Stimulated activated CD4-positive, alpha-beta T cell treated with anti-CD3 and anti-CD28 coated beads, Interleukin-4, amount 100 ng/mL, for 24 hours (primary cell): ENCODE measurements at places on chromosomes 3 and 15.

DNA sequence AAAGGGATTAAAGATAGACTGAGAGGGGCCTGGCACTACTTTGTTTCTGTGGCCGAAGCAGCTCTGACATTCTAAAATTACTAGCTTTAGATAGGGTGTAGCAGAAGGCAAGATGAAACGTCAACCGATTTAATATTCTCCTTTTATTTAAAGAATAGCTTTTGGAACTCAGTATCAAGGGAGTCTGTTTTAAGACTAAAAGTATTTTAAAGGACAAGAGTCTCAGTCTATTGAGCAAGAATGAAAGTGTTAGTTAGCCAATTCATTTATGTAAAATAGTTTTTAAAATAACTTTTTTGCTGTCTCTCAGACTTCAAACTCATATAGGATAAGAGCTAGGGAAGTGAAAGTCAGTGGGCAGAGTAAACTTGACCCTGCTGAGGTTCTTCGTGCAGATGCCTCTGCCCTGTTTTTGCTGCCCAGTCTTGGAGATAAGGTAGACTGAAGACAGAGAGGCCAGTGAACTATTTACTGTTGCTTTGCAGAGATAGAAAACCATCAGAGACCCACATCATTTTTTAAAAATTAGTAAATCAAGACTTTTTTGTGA, 1090.9 kb downstream of the ROBO2 start:
- DNase-seq: no peak

- peak; percentile 57 for DNase-seq
These were observed 162.5 kb upstream of the CHRNA7 start for GRCh38 chr15:31867536-31868442.

DNA sequence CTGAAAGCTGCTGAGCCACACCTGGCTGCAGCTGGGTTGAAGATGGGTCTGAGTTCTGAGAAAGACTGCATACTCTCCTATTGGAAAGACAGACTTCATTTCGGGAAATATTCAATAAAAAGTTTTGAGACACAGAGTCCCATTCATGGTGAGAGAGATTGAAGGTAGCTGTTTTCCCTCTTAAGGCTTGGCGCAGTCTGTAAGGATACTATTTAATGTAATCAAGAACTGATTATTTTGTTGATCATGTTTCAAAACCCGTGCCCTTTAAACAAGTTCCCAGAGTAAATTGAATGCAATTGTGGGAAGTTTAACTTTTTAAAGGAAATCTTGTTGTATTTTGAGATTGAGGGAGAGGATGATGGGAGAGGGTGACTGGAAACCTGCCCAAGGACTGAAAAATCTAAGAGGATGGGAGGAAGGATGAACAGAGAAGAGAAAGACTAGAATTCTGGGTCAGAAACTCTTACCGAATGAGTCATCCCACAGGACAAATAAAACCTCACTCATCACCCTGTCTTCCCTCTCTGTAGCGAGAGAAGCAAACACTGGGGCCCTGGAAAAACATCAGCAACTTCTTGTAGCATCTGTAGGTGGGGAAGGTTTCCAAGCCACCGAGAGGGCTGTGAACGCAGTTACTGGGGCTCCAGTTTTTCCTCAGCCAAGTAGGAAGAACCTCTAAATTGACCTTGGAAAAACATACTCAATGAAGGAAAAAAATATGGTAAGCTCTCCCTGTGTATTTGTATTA, 193.2 kb upstream of the TPRG1 start:
- no peak for DNase-seq

DNA sequence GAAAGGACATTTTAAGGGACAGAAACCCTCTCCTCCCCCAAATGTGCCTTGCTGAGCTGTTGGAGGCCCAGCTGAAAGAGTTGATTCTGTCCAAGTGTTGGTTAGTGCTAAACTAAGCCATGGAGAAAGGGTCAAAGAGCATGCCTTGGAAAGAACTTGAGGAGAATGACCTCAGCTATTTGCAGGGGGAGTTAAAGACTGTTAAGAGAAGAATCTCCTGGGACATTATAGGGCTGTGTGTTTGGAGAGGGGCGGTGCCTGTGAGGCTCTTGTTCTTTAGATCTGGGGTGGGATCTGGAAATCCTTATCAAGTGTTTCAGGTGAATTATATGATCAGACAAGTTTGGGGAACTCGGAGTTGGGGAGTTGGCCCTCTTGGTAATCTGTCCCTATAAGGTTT, 13.0 kb downstream of the FNDC3B start:
- DNase-seq: no peak

GRCh38 chr3:64548200-64548889, 139.5 kb downstream of the ADAMTS9 start:
- DNase-seq: no peak

DNA sequence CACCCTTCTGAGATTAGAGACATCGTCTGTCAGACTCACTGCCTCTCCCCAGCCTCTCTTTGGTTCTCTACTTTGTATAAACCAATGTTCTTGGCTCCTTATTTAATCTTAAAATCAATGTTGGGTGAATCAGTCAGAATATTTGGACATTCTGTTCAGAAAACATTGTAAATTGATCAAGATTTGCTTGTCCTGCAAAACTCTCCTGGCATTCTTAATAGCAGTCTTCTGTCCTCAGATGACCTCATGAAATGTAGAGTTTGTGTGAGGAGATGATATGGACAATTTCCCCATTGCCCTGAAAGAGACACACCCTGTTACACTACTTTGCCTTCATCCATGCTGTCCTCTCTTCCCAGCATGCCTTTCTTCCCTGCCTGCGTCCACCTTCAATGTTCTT, 33.6 kb downstream of the CD200R1L start:
- no peak for DNase-seq

GRCh38 chr3:134799393-134799792, 4.3 kb downstream of the EPHB1 start:
- no peak for DNase-seq

DNA sequence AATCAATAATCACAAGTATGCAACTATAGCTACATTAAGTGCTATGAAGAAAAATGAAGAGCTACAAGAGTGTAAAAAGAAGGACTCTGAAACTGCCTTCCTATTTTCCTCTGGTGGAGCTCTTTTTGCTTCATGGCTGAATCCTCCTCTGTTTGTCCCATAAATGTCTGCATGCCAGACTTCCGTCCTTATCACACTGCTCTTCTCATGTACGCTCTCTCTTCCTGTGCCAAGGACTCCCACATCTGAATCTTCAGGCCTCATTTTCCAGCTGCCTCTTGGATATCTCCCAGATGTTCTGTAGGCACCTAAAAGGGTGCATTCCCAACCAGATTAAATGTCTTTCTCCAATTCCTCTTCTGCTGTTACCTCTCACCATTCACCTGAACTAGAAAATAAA, 123.7 kb downstream of the MECOM start:
- no peak for DNase-seq

DNA sequence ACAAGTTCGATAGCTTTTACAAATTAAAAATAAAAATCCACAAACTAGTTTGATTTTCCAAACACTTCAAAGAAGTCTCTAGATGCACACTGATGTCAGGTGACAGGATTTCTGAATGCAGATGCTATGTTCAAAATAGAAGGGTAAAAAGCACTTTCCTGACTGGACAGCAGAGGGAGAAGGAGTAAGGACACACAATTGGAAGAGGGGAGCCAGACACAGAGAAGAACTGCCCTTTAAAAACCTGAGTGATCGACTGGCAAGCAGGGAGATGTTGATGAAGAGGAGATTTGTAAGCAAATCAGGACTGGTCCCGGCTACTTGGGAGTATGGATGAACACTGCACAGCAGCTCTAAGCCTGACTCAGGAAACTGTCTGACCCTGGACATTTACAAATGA, 612.8 kb downstream of the MAGI1 start:
- DNase-seq: no peak

GRCh38 chr15:41941644-41942415, 30.5 kb downstream of the EHD4 start:
- DNase-seq: no peak

- no peak for DNase-seq
These were observed 57.6 kb downstream of the AAGAB start for GRCh38 chr15:67196672-67197363.

GRCh38 chr15:82122746-82123400, 77.1 kb upstream of the MEX3B start:
- DNase-seq: no peak

GRCh38 chr15:67799801-67800205, 25.5 kb upstream of the SKOR1 start:
- DNase-seq: no peak

DNA sequence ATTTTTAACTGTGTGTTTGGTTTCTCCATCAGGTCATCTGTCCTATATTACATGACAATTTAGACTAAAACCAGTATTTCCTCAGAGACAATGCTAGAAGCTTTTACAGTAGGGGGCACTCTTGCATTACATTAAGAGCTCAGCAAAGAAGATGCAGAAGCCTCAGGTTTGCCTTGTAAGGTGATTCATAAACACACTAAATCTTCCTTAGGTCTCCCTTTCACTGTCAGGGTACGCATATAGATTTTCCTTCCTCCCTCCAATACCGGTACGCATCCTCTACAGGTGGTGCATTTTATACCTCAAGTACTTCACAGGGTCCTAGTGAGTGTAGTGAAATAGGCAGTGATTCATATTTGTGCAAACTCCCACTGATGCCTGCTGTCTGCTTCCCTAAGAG, 46.5 kb downstream of the CD86 start:
- DNase-seq: peak; percentile 34

- DNase-seq: no peak
These were observed 33.2 kb downstream of the TM4SF4 start for GRCh38 chr3:149507491-149508324.

GRCh38 chr3:132346841-132347736, 29.9 kb downstream of the ACP3 start:
- DNase-seq: no peak

- DNase-seq: no peak
These were observed 55.5 kb downstream of the MYO1E start for GRCh38 chr15:59317211-59317610.

GRCh38 chr15:75090388-75090734, 67.0 kb downstream of the PPCDC start:
- no peak for DNase-seq

GRCh38 chr3:42682301-42683070, 2.9 kb upstream of the KLHL40 start:
- DNase-seq: no peak

DNA sequence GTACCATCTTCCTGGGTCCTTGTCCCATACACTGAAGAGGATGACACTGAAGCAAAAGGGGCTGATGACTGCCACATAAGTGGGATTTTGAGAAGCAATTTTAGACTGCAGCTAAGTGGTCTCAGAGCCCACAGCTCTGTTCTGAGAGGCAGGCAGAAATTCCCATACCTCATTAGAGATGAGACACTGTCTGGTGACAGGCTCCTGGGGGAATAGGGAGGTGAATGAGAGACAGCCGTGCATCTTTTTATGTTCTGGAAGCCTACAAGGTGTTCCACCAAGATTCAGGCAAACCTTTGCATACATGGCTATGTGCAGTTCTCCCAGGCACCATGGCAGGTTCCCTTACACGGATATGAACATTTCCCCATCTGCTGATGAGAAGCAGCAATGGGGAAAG, 47.2 kb downstream of the LIMD1 start:
- DNase-seq: no peak

DNA sequence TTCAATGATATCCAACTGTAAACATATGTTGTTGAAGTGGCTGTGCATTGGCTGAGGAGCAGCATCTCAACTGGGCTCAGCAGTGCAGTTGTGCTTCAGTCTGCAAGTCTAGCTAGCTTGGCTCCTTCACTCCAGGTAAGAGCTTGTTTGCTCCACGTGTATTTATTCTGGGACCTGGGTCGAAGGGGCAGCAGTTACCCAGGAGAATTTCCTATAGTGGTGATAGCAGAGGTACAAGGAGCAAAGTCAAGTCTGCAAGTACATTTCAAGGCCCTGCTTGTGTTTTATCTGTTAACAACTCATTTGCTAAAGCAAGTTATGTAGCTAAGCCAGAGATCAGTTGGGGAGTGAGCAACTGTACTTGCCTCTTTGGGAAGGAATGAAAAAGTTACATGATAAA, 286.2 kb upstream of the UMPS start:
- no peak for DNase-seq

- DNase-seq: no peak
These were observed 33.7 kb downstream of the TMOD3 start for GRCh38 chr15:51863131-51863530.

- DNase-seq: no peak
These were observed 37.5 kb downstream of the CTDSPL start for GRCh38 chr3:37899101-37899707.

DNA sequence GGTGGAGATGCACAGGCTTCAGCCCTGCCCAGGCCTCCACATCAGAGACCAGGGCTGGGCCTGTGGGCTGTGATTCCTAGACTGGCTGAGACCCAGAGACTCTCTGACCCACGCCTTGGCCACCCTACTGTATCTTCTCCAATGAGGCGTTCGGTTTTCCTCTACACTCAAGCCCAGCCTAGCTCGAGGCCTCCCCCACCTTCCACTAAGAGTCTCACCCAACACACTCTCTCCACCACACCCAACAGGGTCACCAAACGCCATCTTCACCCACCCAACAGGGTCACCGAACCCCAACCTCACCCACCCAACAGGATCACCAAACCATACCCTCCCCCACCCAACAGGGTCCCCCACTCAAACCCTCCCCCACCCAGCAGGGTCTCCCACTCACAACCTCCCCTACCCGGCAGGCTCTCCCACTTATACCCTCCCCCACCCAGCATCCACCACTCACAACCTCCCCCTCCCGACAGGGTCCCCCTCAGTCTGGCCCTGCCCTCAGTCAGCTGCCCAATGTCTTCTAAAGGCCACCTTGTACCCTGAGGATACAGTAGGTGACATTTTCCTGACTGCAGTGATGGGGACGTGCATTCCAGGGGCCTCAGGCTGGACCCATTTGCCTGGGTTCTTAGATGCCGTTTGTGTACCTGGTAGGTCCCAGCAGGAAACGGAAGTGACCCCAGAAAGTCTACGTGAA, 20.4 kb downstream of the CFAP100 start:
- no peak for DNase-seq

DNA sequence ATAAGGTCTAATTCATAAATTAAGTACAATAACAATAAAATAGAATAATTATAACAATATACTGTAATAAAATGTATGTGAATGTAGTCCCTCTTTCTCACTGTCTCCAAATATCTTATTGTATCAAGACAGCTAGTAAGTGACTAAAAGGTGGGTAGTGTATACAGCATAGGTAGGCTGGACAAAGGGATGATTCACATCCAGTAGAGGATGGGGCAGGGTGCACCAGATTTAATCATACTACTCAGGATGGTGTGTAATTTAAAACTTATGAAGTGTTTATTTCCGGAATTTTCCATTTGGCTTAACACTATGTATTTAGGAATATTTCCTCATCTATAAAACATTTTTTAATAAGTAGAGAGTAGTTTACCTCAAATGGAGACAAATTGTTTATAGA, 876.1 kb upstream of the CADM2 start:
- DNase-seq: no peak
